ENCODE measurements at places on chromosomes 16 and 17.

DNA sequence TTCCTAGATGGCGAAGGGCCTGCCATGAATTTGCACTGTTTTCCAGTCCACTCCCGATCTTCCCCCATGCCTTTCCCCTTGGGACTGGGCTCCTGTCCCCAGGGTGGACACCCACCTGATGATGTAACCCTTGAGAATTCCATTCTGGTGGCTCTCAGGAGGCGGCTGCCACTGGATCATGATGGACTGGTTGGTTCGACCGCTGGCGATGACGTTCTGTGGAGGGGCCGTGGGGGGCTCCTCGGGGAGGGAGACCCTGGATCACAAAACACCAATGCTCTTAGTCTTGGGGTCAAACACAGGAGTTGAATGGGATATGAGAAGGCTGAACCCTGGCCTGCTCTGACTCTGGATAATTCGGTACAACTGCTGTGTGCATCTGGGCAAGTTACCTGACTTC lies 107.2 kb upstream of the CDC42EP4 start:
- no peak for DNase-seq

DNA sequence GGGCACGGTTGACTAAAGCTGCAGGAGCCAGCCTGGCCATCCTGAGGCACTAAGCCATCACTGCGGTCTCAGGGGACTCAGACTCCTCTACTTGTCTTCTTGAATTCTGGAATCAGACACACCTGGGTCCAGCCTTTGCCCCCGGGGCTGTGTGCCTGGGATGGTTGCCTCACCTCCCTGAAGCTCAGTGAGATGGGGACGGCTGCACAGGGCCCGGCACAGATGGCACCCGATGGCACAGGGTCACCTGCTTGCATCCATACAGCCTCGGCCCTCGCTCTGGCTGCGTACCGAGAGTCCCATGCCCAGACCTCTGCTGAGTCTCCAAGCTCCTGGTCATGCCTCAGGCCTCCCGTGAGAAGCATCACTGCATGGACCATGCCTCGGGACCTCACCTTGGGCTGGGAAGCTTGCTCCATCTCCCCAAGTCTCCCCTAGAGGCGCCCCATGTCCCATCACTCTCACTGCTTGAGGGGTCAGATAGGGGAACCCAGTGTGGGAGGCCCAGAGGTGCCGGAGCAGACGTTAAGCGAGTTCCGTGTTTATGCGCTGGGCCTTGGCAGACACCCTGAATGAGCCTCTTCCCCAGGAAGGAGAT lies 316.3 kb downstream of the SEC14L1 start:
- DNase-seq: no peak

- no peak for DNase-seq
Observed at GRCh38 chr16:51762081-51762996, 611.3 kb upstream of the SALL1 start.

DNA sequence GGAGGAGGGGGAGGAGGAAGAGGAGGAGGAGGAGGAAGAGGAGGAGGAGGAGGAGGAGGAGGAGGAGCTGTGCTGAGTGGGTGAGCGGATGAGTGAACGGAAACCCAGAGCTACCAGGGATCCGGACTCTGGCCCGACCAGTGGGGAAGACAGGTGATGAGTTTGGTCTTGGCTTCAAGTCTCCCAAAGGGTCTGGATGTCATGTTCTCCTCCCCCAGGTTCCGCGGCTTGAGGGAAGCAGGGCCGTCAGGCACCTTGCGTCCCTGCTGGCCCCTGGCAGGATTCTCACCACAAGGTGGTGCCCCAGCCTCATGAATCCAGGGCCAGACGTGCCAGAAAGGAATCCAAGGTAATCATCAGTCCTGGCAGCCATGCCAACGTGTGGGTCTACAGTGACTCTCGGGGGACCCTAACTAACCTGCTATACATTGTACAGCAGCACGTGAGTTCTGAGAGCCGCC lies 13.5 kb upstream of the ABAT start:
- no peak for DNase-seq
